ENCODE measurements at places on chromosomes 13 and 19.

- peak; percentile 36 for DNase-seq
Observed at GRCh38 chr13:99265821-99266426, 7.7 kb upstream of the GPR18 start.

DNA sequence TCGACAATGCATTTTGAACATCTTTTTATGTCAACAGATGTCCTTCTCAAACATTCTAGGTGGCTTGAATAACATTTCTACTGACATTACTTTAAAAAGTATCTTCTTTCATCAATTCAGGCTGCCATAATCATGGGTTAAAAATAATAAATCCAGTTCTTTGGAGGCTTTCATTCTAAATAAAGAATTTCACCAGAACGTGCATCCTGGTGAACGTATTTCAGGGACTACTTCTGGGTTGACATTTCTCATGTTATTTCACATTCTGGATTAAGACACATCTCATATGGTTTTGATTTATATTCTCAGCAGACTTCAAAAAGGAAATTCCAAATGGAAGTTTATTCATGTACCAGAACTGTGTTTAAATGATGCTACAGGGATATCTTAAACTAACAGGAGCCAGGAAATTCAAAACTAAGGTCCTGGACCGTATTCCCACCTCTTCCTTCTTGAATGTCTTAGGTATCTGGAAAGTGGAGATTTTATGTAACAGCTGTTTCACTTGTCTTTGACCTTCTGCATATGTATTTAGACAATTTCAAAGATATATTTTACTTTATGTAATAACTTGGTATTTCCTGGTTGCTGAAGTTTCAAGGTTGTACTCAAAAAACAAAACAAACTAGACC is 107.2 kb downstream of the STARD13 start:
- no peak for DNase-seq

DNA sequence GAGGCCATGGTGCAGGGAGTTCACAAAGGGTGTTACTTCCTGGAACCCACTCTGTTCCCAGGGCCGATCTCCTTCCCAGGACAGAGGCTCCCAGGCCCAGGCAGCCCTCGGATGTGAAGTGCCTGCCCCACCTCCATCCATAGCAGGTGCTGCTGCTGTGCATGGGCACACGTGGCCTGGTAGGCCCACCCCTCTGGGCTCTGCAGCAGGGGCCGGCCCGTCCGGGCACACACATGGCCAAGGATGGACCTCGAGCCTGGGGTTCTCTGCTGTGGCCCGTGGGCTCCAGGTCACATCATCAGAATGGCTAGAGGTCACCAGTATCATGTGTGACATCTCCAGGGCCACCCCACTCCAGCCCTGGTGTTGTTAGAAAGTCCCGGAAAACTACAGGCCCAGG is 71.8 kb downstream of the GADD45B start:
- DNase-seq, result no peak

DNA sequence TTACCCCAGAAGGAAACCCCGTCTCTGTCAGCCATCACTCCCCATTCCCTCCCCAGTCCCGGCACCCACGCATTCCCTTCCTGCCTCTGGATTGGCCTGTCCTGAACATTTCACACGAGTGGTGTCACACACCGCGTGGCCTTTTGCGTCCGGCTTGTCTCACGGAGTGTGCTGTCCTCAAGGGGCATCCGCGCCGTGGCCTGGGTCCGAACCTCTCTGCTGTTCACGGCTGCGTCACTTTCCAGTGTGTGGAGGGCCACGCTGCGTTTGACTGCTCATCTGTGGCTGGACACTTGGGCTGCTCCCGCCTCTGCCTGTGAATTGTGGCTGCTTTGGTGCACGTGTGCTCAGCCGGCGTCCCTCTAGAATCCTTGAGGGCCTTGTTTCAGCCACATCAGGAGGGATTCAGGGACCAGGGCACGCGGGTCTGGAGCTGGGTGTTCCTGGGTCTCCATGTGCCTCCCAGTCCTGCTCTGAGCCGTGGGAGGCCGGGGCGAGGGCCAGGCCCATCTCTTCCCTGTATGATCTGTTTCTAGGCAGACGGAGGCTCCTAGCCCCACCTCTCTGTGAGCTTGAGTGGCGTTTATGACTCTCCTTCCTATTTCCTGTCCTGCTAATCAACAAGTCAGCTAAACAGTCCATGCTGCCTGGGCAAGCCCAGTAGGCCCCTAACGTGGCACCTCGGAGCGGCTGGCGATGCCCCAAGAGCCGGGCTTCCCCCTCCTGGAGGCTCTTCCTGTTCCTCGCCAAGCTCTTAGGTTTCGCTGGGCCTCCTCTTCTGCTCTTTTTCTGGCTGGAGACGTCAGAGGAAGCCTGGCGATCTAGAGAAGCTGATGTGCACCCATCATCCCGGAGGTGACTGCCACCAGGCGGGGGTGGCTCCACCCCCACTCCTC is 8.1 kb downstream of the STK11 start:
- peak; percentile 55 for DNase-seq

- no peak for DNase-seq
Observed at GRCh38 chr13:102333320-102334198, 68.3 kb downstream of the FGF14 start.

GRCh38 chr13:75180805-75181455 is 301.0 kb downstream of the TBC1D4 start:
- no peak for DNase-seq

DNA sequence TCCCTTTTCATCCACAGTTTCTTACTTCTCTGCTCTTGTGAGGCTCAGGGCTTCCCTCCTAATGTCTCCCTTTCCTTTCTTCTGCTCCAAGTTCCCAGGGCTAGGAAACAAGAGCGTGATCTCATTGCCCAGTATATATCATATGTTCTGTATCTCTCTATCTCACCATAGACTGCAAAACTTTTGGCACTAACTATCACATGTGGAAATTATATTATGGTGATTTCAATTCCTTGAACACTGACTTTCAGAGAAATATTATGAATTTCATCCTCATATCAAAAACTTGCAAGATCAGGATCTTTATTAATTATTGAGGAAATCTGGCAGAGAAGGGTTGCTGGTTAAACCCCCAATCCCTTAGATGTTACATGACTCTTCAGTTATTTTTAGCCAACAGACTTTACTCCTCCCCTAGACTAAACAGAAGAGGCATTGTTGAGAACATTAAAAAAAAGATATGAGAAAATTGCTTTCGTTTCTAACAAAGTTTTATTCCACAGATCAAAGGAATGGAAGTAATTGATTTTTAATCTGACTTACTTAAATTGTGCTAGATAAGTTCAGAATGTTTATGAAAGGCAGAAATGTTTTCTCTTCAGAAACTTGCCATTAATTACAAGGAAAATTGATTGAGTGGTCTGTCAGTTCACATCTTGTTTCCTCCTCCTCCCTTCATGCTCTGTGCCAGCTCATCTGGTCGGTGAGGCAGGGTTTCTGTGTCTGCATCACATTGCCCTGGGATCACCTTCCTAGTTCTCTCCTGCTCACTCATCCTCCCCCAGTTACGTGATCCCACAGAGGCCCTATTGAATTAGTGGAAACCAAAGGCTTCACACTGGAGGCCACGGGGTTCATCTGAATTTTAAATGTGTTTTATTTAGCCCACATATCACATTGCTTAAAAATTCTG is 378.5 kb downstream of the LMO7 start:
- DNase-seq, result no peak

GRCh38 chr13:33168321-33168960 is 117.1 kb downstream of the STARD13 start:
- DNase-seq, result no peak

GRCh38 chr13:98060282-98060681 is 82.6 kb upstream of the FARP1 start:
- DNase-seq, result no peak

- DNase-seq, result no peak
Observed at GRCh38 chr19:1874554-1875185, 10.6 kb downstream of the ABHD17A start.

DNA sequence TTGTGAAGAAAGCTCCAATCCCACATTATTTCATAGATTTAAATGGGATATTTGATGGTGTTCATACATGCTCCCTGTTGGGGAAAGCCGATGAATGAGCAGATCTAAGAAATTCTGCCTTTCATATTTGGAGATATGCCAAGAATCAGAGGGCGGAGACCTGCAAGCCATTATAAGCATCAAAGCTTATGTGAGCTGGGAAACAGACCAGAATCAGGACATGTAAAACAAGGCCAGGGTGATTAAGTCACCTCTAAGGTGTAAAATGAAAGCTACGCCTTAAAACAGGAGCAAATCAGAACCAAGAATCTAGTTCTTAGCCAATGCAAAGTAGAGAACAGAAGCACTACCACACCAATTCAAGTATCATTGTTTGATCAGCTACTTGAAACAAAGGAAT is 392.4 kb downstream of the DCT start:
- DNase-seq, result no peak

- DNase-seq, result peak; percentile 77
Observed at GRCh38 chr19:49554701-49555181, 25.6 kb downstream of the NOSIP start.

- DNase-seq, result no peak
Observed at GRCh38 chr13:26600343-26600742, 42.9 kb downstream of the WASF3 start.
